ENCODE measurements at places on chromosomes 5 and 9. TPM values are rescaled to one million over a fixed set of nuclear protein-coding genes. Genes with fewer than 3 reads are reported as not detected.

The AP3B1 gene
- total RNA-seq = 35.6 TPM

The NEUROG1 gene
- total RNA-seq = not detected

The CNTNAP3 gene
- 3.5 TPM for total RNA-seq

The FOXD4L6 gene
- total RNA-seq = not detected

The OLFM1 gene
- 1.1 TPM for total RNA-seq

The GRM6 gene
- under 0.01 TPM for total RNA-seq

The PROB1 gene
- 0.26 TPM for total RNA-seq

The ADAMTSL1 gene
- total RNA-seq = 37.5 TPM

The TOMM5 gene
- total RNA-seq = 160 TPM

The HTR4 gene
- not detected for total RNA-seq

The PCDHA4 gene
- 0.86 TPM for total RNA-seq

The GPRIN1 gene
- total RNA-seq = 3.2 TPM

The UBE2QL1 gene
- under 0.01 TPM for total RNA-seq

The ACOT12 gene
- 0.17 TPM for total RNA-seq

The GPX3 gene
- total RNA-seq = 14.9 TPM

The IFNK gene
- not detected for total RNA-seq

The BTNL3 gene
- total RNA-seq = not detected

The CAMSAP1 gene
- total RNA-seq = 15.0 TPM

The FAM193B gene
- 18.6 TPM for total RNA-seq

The KIF24 gene
- 0.63 TPM for total RNA-seq

The SV2C gene
- not detected for total RNA-seq

The AGTPBP1 gene
- 7.4 TPM for total RNA-seq

The PCDHGB3 gene
- 5.1 TPM for total RNA-seq

The ASPN gene
- 11.2 TPM for total RNA-seq

The COQ4 gene
- total RNA-seq = 13.7 TPM

The KIF20A gene
- 4.0 TPM for total RNA-seq

The TAF11L5 gene
- total RNA-seq = not detected

The C6 gene
- total RNA-seq = 0.16 TPM

The OR1J2 gene
- not detected for total RNA-seq

The WDR38 gene
- total RNA-seq = not detected

The GARNL3 gene
- 0.63 TPM for total RNA-seq

The BARHL1 gene
- not detected for total RNA-seq

The RNF180 gene
- 0.63 TPM for total RNA-seq

The SPINK5 gene
- total RNA-seq = 0.09 TPM

The ZBED3 gene
- 1.4 TPM for total RNA-seq

The EMB gene
- 4.3 TPM for total RNA-seq

The DMRT2 gene
- not detected for total RNA-seq

The F2RL2 gene
- total RNA-seq = 10.4 TPM

The ANKH gene
- total RNA-seq = 19.8 TPM

The LIX1 gene
- total RNA-seq = not detected

The MRPS27 gene
- total RNA-seq = 54.5 TPM

The ITGA2 gene
- 8.3 TPM for total RNA-seq

The TMC1 gene
- total RNA-seq = under 0.01 TPM

The ELAVL2 gene
- total RNA-seq = under 0.01 TPM

The THOC3 gene
- 35.5 TPM for total RNA-seq

The PCDHGC5 gene
- total RNA-seq = 3.5 TPM

The SYK gene
- total RNA-seq = under 0.01 TPM

The SARDH gene
- 4.6 TPM for total RNA-seq
